Stimulated activated CD8-positive, alpha-beta memory T cell treated with anti-CD3 and anti-CD28 coated beads, Interleukin-4, amount 100 ng/mL, for 4 hours (primary cell): ENCODE measurements at places on chromosomes 4 and X.
A peak's percentile ranks its signal among the peaks of the same experiment; 100 is the strongest.

DNA sequence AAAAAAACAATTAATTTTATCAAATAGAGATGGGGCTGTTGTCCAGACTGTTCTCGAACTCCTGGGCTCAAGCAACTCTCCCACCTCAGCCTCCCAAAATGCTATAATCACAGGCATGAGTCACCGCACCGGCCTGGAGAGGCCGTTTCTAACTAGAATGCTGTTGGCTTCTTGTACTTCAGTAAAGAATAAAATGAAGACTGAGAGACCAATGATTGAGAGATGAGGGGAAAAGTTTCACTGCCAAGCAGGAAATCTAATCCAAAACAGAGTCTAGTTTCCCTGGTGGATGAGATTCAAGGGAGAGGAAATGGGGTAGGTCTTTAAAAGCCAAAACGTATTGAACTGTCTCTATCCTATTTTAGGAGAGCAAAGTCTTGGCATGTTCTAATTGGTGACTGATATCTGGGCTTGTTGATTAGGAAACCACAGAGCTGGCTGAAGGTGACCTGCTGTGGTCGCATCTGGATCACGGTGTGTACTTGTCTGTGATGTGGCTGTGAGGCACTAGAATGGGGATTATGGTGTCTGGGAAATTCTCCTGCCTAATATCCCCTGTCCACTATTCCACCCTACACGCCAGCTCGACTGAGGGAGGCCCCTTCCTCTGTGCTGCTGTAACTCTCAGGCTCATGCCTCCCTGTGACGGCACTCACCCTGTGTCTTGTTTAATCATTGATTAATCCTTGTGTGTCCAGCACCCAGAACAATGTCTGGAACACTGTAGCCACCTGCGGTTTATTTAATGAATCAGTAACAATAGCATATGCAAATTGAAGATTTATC is 15.0 kb upstream of the TRIM2 start:
- no peak for DNase-seq

DNA sequence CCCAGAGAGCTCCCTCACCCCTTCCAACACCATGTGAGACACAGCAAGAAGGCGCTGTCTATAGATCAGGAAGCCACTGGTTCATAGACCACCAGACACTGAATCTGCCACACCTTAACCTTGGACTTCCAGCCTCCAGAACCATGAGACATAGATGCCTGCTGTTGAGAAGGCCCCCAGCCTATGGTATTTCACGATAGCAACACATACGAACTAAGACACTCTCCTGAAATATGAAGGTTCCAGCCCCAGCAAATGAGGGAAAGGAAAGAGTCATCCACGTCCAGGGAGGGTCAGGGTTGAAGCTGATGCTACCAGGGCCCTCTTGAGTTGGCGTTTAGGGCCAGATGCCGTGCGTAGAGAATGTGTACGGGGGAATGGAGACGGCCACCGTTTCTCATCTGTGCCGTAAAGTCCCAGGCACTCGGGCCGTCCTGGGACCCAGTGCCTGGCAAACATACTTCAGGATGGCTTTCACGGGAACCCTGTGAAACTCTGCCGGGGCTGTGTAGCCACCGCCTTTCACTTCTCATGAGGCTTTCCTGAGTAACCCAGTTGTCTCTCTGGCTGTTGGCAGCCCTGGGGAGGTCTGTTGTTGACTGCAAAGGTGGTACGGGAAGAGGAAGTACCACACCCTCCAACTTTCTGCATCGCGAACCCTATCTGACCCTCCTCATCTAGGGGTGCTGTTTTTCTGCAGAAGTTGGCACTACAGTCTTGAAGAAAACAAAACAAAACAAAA is 17.7 kb upstream of the P2RY8 start:
- DNase-seq: no peak

DNA sequence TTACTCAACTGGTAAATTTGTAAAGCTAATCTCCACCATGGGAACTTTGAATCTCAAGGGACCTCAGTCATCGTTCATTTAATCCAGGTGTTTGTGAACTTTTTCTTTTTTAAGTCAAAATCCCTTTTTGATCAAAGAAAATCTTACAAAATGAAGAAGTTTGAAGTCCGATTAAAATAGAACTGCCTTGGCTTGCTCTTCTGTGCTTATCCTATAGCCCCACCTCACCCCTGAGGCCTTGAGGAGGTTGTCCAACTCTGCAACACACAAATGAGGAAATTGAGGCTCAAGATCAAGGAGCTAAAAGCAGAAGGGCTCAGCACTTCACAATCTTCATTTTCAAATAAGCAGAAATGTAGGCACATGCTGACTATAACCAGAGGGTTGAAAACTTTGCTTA is 240.3 kb upstream of the SFRP2 start:
- no peak for DNase-seq

DNA sequence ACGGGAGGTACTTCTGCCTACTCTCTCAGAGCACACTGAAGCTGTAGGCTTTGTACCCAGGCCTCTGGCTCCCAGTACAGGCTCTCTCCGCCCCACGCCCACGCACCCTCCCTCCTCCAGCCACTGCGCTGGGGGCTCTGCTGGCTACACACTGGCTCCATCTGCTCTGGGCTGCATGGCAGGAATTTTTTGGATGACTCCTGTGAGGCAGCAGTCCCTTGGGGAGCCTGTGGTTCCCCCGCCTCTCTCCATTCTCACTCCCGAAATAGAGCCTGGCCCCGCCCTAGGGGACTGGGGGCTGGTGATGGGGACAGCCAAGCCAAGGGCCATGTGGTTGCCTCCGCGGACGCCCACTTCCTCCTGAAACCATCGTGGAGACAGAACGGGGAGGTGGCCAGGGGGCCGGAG is 58.1 kb upstream of the ADRA2C start:
- no peak for DNase-seq

- no peak for DNase-seq
Measured at GRCh38 chr4:8155048-8155447, 3.6 kb downstream of the ABLIM2 start.

DNA sequence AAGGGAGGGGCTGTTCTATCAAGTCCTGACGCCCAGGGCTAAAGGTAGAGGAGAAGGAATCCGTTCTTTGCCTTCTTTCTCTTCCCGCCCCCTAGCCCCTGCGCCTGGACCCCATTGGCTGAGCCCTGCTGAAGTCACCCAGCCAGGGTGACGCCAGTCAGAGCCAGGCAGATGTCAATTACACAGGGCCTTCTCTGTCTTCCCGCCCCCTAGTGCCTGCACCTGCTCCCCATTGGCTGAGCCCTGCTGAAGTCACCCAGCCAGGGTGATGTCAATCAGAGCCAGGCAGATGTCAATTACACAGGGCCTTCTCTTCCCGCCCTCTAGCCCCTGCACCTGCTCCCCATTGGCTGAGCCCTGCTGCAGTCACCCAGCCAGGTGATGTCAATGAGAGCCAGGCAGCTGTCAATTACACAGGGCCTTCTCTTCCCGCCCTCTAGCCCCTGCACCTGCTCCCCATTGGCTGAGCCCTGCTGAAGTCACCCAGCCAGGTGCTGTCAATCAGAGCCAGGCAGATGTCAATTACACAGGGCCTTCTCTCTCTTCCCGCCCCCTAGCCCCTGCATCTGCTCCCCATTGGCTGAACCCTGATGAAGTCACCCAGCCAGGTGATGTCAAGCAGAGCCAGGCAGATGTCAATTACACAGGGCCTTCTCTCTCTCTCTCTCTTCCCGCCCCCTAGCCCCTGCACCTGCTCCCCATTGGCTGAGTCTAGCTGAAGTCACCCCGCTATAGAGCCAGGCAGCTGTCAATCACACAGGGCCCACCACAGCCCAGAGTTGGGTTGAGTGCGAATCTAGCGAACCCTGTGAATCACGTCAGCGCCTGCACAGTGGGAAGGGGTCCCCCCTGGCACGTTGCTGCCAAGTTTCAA is 46.4 kb downstream of the ASMT start:
- peak; percentile 84 for DNase-seq

- DNase-seq: no peak
Measured at GRCh38 chr4:127975121-127975770, 10.0 kb downstream of the ABHD18 start.

DNA sequence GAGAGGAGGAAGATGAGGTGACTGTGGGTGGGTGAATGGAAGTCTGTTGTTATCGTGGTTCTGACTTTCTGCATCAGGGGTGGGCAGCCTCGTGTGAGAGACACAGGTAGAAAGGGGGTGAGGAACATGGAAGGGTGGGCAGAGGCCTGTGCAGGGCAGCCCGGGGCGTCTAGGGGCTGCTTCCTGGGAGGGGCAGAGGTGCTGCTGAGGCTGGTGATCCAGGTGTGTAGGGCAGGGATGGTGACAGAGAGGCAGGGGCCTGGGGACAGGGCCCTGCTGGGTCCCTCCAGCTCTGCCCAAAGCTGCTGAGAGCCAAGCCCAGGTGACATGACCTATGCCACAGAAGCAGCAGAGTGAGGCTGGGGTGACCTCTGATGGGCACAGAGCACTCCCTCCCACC is 89.7 kb upstream of the C4orf50 start:
- no peak for DNase-seq

DNA sequence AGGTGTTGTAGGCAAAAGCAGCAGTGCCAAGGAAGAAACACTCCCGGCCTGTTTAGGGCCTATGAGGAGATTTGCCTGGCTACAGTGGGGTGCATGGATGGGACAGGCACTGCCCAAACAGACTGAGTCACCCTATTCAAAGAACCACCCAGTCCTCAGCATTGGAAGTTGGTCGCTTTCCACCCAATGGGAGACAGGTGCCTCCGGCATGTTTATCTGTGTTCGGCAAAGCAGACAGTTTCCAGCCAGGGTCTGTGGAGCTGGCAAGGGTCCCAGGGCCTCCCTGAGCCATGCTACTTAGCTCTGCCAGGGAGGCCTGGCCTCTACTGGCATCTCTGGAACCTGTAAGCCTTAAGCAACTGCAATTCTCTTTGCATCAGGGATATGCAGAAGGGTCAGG is 165.1 kb upstream of the ATP6AP2 start:
- DNase-seq: no peak

DNA sequence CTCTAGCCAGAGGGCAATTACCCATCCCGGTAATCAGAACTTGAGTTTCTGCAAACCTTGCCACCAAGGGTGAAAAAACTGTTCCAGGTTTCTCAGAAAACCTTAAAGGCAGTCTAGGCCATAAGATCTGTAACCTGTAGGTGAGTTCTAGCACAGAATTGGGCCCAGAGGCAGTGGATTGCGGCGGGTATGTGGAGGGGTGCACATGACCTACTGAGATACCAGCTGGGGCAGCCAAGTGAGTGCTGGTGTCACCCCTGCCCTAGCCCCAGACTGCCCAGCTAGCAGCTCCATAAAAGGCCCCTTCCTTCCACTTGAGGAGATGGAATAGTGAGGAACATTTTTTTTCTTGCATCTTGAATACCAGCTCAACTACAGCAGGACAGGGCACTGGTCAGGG is 176.7 kb downstream of the SMARCA1 start:
- DNase-seq: no peak

DNA sequence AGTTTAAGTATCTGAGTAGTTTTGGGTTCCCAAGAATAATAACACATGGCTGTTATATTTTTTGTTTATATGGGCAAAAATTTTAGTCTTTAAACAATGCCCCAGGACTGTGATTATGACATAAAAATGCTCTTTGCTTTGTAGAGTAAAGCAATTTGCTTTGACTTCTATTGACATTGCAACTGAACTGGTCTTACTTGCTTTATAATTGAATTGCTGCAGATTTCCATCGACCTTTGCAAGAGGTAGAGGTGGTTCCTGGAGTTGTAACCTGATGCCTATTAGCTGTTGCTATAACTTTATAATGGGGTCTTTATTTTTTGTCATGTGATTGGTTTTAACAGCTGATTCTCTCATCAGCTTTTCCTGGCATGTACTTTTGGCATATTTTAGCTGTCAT is 302.9 kb downstream of the ARHGAP10 start:
- no peak for DNase-seq
